Activated naive CD8-positive, alpha-beta T cell treated with anti-CD3 and anti-CD28 coated beads, Interleukin-2, amount 50 U/mL, for 24 hours (primary cell): ENCODE measurements at places on chromosomes 11 and 22.
A peak's percentile ranks its signal among the peaks of the same experiment; 100 is the strongest.

DNA sequence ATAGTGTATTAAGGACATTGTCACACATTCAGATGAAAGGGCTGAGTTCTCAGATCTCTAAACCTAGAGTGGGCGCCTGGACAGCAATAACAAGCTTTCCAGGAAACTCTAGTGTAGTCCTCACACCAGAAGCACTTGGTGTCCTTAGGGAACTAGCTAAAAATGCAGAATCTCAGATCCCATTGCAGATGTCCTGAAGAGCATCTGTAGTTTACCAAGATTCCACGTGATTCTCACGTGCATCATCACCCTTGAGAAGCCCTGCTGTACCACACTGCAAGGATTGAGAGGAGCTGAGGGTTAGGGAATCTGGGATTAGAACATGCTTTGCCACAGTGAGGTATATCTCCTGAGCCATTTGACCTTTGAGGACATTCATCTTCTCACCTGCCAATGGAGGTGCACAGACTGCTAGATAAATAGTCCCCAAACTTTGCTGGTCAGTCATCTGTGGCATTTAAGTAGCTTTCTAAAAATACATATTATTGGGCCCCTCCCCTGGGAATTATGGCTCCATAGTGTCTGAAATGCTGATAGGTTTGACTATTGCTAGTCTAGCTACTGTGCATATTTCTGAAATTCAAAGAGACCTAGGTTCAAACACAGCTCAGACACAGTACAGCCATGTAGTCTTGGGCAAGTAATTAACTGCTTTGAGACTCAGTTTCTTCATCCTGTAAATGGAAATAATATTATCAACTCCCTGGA, 1068.9 kb downstream of the OPCML start:
- DNase-seq = no peak
- H3K36me3 ChIP-seq = no peaks in the 10 kb centered on the region
- no peak overlapping the region for H3K4me3 ChIP-seq
- no peaks in the 10 kb centered on the region for H3K27me3 ChIP-seq

GRCh38 chr22:19038164-19038546, 84.1 kb downstream of the DGCR2 start:
- no peaks in the 10 kb centered on the region for H3K4me1 ChIP-seq
- DNase-seq = no peak
- no peaks in the 10 kb centered on the region for H3K27me3 ChIP-seq
- H3K27ac ChIP-seq = no peak overlapping the region
- no peak overlapping the region for H3K4me3 ChIP-seq

DNA sequence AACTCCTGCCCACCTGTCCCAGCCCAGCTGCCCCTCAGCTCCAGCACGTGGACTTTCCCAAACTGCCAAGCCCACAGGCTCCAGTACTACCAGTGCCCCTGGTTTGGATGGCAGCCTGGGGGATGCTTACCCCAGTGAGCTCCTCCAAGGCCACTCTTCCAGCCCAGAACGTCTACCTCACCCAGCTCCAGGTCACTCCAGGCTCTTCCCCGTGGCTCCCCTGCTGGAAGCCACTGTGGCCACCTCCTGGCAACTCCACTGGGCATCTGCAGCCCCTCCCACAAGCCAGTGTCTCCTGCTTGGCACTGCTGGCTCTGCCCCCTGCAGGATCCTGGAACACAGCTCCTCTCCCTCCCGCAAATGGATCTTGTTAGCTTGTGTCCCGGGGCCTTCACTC, 29.3 kb downstream of the LMO1 start:
- H3K27me3 ChIP-seq = no peaks in the 10 kb centered on the region
- no peak overlapping the region for H3K27ac ChIP-seq
- no peaks in the 10 kb centered on the region for H3K36me3 ChIP-seq
- H3K4me1 ChIP-seq = peaks cover 4% of the 10 kb centered on the region

DNA sequence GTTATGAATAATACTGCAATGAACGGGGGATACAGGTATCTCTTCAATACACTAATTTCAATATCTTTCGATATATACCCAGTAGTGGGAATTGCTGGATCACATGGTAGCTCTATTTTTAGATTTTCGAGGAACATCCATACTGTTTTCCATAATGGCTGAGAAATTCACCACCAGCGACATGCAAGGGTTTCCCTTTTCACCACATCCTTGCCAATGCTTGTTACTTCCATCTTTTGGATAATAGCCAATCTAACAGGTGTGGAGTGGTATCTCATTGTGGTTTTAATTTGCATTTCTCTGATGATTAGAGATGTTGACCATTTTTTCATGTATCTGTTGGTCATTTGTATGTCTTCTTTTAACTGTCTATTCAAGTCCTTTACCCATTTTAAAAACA, 5.9 kb downstream of the IL10RA start:
- peaks cover 84% of the 10 kb centered on the region for H3K4me1 ChIP-seq
- DNase-seq = no peak
- H3K36me3 ChIP-seq = peaks cover 88% of the 10 kb centered on the region
- H3K4me3 ChIP-seq = no peak overlapping the region
- H3K27me3 ChIP-seq = no peaks in the 10 kb centered on the region

DNA sequence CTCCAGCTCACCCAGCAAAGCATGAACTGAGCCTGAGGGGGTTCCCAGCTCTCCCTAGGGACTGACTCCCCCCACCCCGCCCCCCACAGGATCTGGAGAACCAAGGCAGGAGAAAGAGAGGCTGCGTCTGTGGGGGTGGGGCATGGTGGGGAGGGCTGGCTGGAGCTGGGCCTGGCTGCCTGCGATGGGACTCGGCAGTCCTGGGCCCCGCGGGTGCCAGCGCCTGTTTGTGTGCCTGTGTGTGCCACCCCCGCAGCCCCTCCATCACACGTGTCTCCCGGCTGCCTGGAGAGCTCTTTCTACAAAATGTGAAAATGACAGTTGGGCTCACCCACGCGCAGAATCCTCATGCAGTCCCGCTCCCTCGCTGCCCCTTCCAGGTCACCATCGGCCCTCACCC, 46.8 kb downstream of the CACNA1I start:
- H3K27me3 ChIP-seq = peaks cover 20% of the 10 kb centered on the region
- H3K27ac ChIP-seq = no peak overlapping the region

DNA sequence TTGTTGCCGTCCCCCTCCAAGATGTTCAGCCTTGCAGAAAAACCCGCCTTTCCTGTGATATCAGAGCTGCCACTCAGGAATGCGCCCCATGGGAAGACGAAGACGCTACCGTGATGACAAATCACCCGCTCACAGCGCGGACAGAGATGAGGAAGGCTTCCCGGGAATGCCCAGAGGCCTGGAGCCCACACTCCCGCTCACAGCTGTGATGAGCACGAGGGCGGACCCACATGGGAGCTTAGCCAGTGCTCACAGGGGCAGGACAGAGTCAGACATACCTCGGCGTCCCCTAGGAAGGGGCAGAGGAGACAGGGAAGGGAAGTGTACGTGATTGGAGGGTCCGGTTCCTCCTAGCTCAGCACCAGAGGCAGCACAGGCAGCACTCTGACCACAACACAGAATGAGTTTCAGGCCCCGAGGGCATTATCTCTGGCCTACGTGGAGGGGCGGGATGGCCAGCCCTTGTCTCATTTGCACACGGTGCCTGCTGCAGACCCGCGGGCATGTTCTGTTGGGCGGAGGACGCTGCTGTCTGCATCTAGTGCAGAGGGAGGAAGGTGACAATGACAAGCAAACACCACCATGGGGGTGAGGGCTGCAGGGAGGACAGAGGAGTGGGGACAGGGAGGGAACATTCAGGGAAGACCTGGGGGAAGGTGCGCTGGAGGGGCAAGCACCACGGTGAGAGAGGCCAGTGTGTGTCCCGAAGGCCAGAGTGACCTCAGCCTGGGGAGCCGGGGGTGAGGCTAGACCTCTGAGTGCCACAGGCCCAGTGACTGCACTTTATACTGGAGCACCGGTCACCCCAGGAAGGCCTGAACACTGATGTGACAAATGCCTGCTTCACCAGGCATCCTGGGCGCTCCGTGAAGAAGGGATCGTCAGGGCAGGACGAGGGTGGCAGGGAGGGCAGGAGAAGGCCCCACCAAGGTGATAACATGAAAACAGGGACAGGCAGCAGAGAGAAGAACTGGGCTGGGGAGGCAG, 79.6 kb downstream of the CELSR1 start:
- DNase-seq = no peak
- no peak overlapping the region for H3K27ac ChIP-seq

DNA sequence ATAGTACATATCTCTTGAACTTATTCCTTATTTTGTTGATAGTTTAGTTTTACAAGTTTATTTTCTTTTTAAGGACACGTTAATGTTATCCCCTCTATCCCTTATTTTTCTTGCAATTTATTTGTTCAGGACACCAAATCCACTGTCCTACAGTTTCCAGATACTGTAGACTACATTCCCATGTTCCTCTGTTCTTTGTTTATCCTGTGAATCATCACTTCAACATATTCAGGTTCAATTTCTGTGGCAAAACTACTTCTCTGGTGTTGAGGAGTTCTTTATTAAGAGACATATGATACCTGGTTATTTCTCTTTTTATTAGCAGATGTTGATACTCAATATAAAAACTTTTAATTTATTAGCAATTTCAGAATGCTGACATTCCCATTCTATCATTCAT, 72.8 kb upstream of the CLNS1A start:
- H3K4me3 ChIP-seq = no peak overlapping the region
- H3K27me3 ChIP-seq = no peaks in the 10 kb centered on the region
- no peak for DNase-seq
- H3K27ac ChIP-seq = no peak overlapping the region
- H3K36me3 ChIP-seq = peaks cover 18% of the 10 kb centered on the region

GRCh38 chr11:86558207-86558606, 114.2 kb downstream of the ME3 start:
- peaks cover 4% of the 10 kb centered on the region for H3K27me3 ChIP-seq
- no peaks in the 10 kb centered on the region for H3K36me3 ChIP-seq
- no peaks in the 10 kb centered on the region for H3K4me1 ChIP-seq

DNA sequence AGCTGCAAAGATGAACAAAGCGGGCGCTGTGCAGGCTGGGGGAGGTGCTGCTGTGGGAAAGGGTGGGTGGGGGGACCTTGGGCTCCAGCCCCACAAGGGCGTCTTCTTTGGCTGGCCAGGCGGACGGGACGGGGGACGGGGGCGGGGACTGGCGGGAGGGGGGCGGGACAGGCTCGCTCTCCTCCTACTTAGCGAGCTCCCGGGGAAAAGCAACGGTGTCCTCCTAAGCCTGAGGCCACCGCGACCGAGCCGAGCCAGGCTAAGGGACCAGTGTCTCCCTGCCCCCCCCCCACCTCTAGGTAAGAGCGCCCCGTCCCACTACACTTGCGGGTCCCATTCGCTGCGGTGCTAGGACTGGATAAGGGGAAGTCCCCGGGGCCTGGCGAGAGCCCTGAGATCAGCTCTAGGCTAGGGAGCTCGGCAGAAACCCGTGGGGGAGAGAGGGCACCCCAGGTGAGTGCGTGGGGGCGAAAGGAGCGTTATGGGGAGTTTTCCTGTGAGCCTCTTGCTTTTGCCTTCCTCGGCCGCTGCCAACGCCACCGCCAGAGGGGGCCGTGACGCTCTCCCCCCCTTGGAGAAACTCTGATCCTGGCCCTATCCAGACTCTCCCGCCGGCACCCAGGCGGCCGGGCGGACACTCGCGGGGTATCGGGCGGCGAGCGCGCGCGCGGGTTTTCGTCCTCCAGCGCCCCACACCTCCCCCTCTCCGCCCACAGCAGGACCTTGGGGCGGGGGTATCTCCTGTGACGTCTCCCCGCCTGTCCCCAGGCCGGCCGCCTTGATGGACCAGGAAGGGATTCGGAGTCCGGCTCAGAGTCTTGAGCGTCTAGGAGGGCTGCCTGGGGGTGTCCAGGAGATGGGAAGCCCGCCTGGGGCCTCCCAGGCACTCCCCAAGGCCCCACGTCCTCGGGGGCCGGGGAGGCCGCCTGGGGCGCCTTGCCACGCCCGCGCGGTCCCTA, at the start of gene PHLDB1:
Gene PHLDB1, plus strand, starts transcription at position 215 of the 959 bp plus-strand sequence. CDS start 6,222 bp downstream, outside the sequence.
- peak within 1 kb of the TSS; percentile 76 for H3K4me3 ChIP-seq
- H3K4me1 ChIP-seq = peaks cover 25% of the 10 kb centered on the region
- no peak within 1 kb of the TSS for H3K27ac ChIP-seq
- no peaks in the 10 kb centered on the region for H3K36me3 ChIP-seq

GRCh38 chr11:46855167-46855566, 9.1 kb upstream of the CKAP5 start:
- no peak for DNase-seq
- no peak overlapping the region for H3K4me3 ChIP-seq
- H3K27me3 ChIP-seq = no peaks in the 10 kb centered on the region
- no peaks in the 10 kb centered on the region for H3K4me1 ChIP-seq
- no peaks in the 10 kb centered on the region for H3K36me3 ChIP-seq

GRCh38 chr22:35733791-35734516, 16.3 kb downstream of the APOL5 start:
- H3K4me3 ChIP-seq = no peak overlapping the region
- H3K4me1 ChIP-seq = no peaks in the 10 kb centered on the region
- peaks cover 22% of the 10 kb centered on the region for H3K27me3 ChIP-seq
- H3K36me3 ChIP-seq = no peaks in the 10 kb centered on the region

- H3K4me1 ChIP-seq = peaks cover 4% of the 10 kb centered on the region
- no peaks in the 10 kb centered on the region for H3K36me3 ChIP-seq
- no peak for DNase-seq
- H3K27me3 ChIP-seq = peaks cover 17% of the 10 kb centered on the region
Measured at GRCh38 chr11:17012179-17012578, 2.0 kb downstream of the PLEKHA7 start.

GRCh38 chr11:120228794-120229384, 11.1 kb upstream of the POU2F3 start:
- no peak overlapping the region for H3K27ac ChIP-seq
- H3K36me3 ChIP-seq = no peaks in the 10 kb centered on the region
- peaks cover 10% of the 10 kb centered on the region for H3K27me3 ChIP-seq
- H3K4me3 ChIP-seq = no peak overlapping the region
- no peak for DNase-seq

DNA sequence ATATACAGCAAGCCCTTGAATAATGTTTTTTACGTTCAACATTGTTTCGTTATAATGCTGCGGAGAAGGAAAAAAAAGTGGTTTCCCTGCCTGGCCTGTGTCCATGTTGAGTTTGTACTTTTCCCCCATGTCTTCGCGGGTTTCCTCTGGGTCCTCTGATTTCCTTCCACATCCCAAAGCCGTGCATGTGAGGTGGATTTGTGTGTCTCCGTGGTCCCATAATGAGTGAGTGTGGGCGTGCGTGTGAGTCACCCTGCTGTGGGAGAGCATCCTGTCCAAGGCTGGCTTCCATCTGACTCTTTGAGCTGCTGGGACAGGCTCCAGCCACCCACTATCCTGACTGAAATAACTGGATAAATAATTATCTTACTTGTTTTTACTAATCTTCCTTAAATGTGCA, 29.6 kb upstream of the SNX19 start:
- no peak overlapping the region for H3K27ac ChIP-seq
- H3K4me1 ChIP-seq = peaks cover 6% of the 10 kb centered on the region
- H3K36me3 ChIP-seq = no peaks in the 10 kb centered on the region
- DNase-seq = no peak

- no peak overlapping the region for H3K4me3 ChIP-seq
- H3K36me3 ChIP-seq = no peaks in the 10 kb centered on the region
- peaks cover 14% of the 10 kb centered on the region for H3K4me1 ChIP-seq
- peaks cover 8% of the 10 kb centered on the region for H3K27me3 ChIP-seq
- H3K27ac ChIP-seq = no peak overlapping the region
- DNase-seq = no peak
Measured at GRCh38 chr11:120222916-120223315, 12.1 kb downstream of the OAF start.
